ENCODE measurements at places on chromosomes 16 and 17.
A peak's percentile ranks its signal among the peaks of the same experiment; 100 is the strongest.

- DNase-seq: no peak
Measured at GRCh38 chr17:54876656-54877195, 23.9 kb upstream of the TOM1L1 start.

- peak; percentile 20 for DNase-seq
Measured at GRCh38 chr16:50300942-50301625, 34.7 kb downstream of the ADCY7 start.

- no peak for DNase-seq
Measured at GRCh38 chr17:4708436-4708835, 2.0 kb upstream of the ARRB2 start.

DNA sequence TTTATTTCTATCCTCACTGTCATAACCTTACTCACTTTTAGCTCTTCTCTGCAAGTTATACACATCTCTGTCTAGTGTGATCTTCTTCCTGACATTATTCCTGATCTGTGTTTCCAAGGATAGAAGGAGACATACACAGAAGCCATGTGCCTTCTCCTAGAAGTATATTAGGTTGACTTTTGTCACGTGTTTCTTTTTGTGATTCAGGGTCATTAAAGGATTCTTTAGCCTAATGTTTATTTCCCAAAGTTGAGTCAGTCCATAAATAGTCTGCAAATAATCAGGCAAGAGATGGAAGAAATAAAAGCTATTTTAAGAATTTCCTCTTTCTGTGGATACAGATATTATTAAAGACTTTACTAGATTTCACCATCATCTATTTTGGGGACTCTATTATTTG, 214.1 kb upstream of the GOT2 start:
- no peak for DNase-seq

DNA sequence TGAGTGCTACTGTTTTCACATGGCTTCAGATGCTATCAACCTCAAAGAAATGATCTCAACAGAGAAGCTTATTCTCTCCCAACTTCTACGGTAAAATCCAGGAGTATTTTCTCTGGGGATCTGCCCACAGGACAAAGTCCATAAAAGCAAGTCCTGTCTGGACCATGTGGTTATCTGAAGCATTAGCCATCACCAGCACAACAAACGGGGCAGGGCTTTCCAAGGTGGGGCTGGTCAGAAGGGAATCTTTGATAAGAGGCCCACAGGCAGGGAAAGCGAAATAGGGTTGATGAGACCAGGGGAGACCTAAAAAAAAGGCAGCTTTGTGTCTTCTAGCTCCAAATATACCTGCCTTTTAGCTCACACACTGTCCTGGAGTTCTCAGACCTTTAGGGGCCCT, 38.7 kb upstream of the CACNG3 start:
- no peak for DNase-seq

- peak; percentile 50 for DNase-seq
Measured at GRCh38 chr16:30184096-30184890, 891 bp downstream of the CORO1A start.

DNA sequence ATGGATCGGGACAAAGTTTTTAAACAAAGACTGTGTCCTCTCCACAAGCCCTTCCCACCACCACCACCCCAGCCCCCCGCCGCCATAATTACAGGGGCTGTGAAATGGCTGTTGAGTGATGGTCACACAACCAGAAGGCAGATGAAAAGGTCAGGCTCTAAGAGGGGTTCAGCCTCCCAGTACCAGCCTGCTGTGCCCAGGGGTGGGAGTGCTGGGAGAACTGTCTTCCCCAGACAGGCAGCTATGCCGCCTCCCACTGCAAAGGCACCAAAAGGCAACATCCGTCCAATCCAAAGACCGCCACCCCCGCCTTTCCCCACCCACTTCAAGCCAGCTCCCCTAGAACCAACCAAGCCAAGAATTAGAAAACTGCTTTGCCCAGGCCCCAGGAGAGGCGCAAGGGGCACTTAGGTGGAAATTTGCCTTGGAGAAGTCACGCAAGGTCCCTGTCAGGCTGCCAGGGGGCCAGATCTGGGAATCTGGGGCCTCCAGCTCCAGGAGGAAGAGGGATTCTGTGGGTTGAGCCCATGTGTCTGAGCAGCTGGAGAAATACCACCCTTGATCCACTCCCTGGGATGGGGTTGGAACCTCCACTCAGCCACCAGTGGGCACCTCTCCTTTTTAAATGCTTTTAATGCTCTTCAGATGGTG, 14.4 kb downstream of the CARHSP1 start:
- no peak for DNase-seq

GRCh38 chr16:68961778-68962402, 118.6 kb downstream of the TANGO6 start:
- no peak for DNase-seq

GRCh38 chr17:3551189-3551588, 6.4 kb downstream of the TRPV3 start:
- no peak for DNase-seq

GRCh38 chr17:83099570-83100181, 20.3 kb downstream of the METRNL start:
- peak; percentile 84 for DNase-seq

GRCh38 chr16:56343661-56344517, 81.5 kb downstream of the AMFR start:
- no peak for DNase-seq

DNA sequence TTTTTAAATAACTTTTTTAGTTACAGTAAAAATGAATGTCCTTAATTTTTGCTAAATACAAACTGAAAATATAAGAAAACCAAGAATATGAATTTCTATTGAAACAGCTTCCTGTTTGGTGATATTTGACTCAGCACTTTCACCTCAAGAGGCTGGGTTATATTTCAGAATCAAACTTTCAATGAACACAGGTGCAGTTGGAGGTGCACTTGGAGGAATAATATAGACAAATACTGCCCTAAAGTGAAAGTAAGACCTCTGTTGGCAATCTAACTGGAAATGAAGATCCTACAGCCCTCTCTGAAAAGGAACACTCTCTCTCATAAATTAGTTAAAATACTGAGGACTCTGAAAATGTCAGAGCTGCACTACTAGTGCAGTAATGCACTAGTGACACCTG, 106.2 kb downstream of the BRIP1 start:
- DNase-seq: no peak

DNA sequence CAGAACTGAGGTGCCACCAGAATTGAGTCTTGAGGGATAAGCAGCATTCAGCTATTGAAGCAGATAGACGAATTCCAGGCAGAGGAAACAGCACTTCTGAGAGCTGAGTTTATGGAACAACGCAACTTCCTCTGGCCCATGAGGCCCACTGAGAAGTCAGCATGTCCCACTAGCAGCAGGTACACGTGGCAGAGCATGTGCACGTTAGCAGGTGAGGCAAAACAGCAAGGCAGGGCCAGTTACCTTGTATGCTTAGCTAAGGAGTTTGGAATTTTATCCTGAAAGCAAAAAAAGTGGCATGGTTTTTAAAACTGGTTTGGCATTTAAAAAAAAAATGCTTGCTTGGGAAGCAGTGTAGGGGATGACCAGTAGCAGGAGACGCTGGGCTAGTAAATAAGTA, 305.6 kb downstream of the CPPED1 start:
- no peak for DNase-seq

DNA sequence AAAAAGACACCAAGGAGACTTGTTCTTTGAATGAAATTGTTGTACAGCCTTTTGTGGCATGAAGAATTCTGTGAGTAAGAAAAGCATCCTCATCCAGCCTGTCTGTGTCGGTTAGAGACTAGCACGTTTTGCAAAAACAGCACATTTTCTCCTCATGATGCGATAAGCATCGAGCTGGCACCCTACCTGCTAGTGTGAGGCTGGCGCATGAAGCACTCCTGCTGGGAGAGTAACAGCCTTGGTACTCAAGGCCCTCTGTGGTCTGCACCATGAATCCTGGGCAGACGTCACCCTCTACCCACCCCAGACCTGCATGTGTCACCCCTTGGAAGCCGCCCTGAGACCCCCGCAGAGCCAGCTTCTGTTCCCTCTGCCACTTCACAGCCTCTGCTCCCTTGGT, 92.6 kb upstream of the TMEM132E start:
- peak; percentile 24 for DNase-seq

DNA sequence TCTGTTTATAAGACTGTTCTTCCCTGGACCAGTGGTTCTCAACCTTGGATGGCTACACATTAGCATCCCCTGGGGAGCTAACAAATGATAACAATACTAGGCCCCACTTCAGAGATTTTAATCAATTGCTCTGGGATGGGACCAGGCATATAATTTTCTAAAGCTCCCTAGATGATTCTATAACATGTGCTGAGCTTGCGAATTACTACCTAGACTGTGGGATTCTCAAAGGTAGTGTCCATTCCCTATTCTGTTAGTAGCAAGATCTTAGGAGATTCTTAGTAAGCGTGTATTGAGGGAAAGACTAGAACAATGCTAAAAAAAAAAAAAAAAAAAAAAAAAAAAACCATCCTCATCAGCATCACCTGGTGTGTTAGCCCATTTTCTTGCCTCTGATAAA, 412.0 kb upstream of the CDH5 start:
- DNase-seq: no peak

GRCh38 chr17:52048137-52048898, 110.2 kb downstream of the CA10 start:
- DNase-seq: no peak

- no peak for DNase-seq
Measured at GRCh38 chr16:9622268-9622667, 530.8 kb downstream of the HAPSTR1 start.

DNA sequence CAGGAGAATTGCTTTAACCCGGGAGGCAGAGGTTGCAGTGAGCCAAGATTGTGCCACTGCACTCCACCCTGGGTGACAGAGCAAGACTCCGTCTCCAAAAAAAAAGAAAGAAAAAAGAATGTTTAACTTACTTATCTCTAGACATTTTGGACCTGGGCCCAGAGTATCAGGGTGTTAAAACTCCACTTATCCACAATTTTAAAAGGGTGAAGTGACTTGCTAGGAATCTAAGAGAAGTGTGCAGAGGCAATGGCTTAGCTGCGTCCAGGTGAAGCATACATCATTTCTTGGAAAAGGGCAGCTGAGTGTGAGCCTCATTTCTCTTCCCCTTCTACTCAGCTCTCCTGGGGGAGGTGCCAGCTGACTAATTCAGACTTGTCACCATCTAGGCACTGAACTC, 25.1 kb downstream of the ALDH3A2 start:
- DNase-seq: no peak

DNA sequence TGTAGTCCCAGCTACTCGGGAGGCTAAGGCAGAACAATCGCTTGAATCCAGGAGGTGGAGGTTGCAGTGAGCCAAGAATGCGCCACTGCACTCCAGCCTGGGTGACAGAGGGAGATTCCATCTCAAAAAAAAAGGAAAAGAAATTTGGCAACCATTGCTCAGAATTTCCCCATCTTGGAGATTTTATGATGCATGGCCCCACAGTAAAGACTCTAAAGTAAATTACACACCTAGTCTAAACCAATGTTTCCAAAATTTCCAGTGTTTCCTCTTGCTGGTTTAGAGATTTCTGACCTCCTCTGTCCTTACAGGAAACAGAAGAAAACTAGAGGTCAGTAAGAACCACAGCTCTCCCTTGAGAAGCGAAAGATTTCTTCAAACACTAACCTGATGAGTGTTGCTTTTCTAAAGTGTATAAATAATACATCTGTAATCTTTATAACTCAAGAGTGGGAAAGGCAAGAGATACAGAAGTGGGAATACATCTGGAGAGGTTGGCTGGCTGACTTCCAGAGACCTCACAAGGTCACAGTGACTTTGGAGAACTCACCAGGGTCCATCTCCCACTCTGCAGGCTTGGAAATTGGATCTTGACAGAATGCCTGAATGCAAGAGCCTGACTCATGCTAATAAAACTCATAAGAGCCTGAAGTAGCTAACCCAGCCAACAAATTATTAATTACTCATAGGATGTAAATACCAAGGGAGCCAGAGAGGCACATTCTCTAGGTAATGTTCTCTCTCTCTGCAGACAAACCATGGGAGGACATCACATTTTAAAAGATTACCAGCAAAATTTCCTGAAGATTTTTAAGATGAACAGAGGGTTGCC, 8.8 kb downstream of the ADAT1 start:
- DNase-seq: no peak

DNA sequence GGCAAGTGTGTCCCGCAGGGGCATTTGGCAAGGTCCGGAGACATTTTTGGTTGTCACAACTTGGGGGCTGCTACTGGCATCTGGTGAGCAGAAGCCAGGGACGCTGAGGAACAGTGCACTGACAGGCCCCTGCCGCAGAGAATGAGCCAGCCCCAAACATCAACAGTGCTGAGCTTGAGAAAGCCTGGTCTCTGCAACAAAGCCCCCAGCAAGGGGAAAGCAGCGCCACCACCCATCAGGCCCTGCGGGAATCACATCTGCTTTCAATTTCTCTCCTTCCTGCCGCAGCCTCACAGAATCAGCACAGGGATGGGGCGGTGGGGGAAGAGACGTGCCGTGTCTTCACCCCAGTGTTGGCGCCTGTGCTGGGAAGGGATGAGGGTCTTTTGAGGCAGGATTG, 14.8 kb upstream of the PRPSAP1 start:
- no peak for DNase-seq

GRCh38 chr17:64787255-64787920, 125.3 kb upstream of the SMURF2 start:
- no peak for DNase-seq

DNA sequence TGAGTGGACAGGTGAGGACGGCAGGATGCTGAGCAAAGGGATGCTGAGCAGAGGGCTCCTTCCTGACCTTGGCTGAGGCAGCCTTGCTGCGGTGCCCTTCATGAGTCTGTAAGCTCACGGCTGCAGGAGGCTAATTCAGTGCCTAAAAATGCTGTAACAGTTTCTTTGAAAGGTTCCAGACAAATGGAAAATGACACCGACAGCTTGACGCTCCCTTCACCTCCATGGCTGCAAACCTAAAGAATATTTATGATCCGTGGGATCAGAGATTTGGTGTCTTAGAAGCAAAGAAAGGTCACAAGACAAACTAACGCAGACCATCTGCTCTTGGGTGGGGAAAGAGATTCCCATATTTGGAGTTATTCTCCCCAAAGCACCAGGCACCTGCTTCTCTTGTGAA, 28.0 kb downstream of the TOM1L2 start:
- DNase-seq: no peak

DNA sequence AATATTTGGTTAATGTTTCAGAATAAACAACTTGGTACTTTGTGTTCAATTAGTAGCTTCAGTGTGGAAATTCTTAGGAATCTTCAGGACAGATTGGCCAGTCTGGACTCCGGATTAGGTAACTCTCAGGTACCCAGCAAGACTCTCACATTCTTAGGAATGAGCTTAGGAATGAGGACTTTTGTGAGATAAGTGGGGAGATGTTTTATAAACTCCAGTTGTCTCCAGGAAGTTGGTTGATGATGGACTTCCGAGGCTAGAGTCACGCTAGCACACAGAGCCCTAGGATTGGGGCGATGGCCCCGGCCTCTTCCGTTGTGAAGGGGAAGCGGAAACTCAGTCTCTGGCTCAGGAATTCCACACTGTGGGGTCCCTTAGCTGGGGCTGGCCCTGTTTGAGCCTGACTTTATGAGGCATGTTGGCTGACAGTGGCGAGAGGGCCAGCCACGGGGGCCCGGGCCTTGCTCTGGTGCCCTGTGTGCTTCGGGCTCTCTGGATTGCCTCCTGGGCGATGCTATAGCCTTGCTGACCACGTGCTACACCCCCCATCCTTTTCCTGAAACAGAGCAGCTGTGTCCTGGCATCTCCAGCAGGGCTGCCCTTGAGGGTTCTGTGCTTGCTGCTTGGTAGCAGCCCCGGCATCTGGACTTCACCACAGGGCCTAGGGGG, 32.4 kb downstream of the RAB11FIP3 start:
- DNase-seq: no peak

GRCh38 chr16:10683170-10683569, 11.6 kb downstream of the TEKT5 start:
- DNase-seq: no peak

- DNase-seq: no peak
Measured at GRCh38 chr17:81109957-81110356, 55.4 kb upstream of the PVALEF start.
